ENCODE measurements at places on chromosomes 4 and X. TPM values are rescaled to one million over a fixed set of nuclear protein-coding genes. Genes with fewer than 3 reads are reported as not detected.

DNA sequence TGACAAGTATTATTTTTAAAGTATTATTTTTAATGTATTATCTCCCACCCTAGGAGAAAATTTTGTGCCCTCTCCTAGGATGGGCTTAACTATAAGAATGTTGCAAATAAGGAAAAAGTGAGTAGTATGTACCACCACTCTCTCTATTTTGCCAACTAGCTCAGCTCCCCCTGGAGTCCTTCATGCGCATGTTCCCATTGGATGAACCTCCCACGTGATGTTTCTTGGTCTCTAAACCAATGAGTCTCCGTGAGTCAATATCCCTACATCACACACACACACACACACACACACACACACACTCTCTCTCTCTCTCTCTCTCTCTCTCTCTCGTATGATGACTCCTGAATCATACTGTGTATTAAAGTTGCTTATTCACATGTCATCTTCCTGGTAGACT, 129.7 kb upstream of the ZFP42 start:
- no peak for DNase-seq

DNA sequence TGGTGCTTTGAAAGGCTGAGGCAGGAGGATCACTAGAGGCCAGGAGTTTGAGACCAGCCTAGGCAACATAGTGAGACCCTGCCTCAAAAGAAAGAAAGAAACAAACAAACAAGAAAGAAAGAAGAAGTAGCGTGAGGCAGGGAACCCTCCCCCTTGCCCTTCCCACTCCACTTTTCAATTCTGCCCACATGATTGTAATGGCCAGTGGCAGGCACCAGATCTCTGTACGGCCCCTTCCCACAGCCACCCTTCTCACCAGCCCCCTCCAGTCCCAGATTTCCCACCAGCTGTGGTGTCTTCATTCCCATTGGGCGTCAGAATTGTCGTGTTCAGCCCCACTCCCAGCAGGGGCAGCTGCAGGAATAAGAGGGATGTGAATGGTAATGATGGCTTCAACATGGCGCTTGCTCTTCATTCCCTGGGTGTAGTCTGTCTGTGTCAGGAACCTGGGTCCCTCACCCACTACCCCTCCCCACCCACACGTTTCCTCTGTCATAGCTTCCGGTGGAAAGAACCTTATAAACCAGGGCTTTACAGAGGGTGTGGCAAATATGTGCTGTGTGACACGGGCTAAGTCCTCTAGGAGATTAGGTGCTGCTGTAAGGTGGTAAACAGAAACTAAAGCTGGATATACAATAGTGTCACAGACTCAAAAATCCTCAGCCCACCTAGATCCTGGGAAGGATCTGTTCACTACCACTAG, at the start of gene IL2RG:
IL2RG (minus strand) TSS at position 437 of the 703 bp plus-strand sequence; CDS start at position 399, 38 bp downstream.
- no peak for DNase-seq

DNA sequence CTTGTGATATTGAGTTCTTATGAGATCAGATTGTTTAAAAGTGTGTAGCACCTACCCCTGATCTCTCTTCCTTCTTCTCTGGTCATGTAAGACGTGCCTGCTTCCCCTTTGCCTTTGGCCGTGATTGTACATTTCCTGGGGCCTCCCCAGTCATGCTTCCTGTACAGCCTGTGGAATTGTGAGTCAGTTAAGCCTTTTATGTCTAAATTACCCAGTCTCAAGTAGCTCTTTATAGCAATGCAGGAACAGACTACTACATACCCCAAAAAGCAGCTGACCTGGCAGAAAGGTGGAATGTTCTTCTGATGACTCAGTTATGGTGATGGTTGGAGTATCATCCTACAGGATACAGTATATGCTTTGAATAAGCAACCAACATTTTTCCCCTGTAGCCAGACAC, 11.4 kb upstream of the MCUB start:
- DNase-seq = peak; percentile 15

The LPAR4 gene
- total RNA-seq = not detected

DNA sequence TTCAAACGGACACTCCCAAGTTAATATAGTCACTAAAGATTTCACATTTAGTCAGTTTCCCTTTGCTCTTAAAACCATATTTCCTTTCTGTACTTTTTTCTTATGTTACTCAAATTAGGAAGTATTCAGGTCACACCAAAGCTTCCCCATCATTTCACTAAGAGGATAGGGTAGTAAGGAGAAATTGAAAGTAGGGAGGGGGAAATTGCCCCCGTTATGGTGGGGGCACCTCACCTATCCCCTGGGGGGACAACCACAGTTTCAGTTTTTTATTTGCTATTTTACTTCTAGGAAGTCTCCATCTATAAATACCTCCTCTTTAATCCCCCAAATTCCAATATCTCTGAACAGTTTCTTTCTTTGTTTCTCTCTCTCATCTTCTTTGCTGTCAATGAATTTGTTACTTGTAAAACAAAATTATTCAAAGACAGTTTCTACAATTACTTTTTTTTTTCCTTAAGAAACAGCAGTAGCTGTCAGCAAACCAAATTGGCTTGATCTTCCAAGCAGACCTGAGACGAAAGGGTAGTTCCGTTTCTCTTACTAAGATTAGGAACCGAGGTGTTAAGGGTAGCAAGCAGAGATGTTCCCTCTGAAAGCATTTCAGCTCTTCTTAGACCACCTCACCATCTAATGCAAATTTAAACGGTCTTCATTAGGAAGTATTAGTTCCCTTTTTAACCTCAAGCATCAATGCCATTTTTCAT, 160.2 kb upstream of the KLF3 start:
- DNase-seq = no peak

The PRMT9 gene
- 3.9 TPM for total RNA-seq

GRCh38 chr4:137267024-137267423, 265.3 kb downstream of the PCDH18 start:
- no peak for DNase-seq

DNA sequence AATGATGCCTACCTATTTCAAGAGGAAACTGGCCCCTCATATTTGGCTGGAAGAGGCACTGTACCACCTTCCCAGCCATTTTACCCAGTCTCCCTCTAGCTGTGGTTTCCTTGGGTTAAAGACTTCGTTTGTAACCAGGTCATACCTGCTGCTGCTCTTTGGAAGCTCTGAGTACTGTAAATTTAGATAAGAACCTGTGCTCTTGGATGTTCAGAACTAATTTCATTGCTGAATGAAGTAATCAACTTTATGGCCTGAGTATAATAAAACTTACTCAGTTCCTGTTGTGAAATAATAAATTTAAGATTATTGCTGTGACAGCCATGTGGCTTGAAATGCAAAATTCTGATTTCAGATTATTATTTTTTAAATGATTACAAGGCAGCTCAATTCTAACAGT, 12.2 kb downstream of the MTTP start:
- DNase-seq = no peak

Measured in MG63 (cell line).